Esophagus squamous epithelium (tissue), 5 donors: ENCODE measurements at places on chromosomes 6 and 20.

- no peak for DNase-seq
Measured at GRCh38 chr6:106739387-106739786, 110.0 kb downstream of the QRSL1 start.

- no peak for DNase-seq
Measured at GRCh38 chr20:6908673-6909072, 141.2 kb downstream of the BMP2 start.

GRCh38 chr6:157466342-157466648 is 85.3 kb downstream of the ZDHHC14 start:
- no peak for DNase-seq

- no peak for DNase-seq
Measured at GRCh38 chr6:24032896-24033688, 92.9 kb upstream of the NRSN1 start.

- no peak for DNase-seq
Measured at GRCh38 chr6:158480989-158481388, 78.9 kb upstream of the TMEM181 start.

GRCh38 chr6:39353698-39354315 is 31.3 kb upstream of the KCNK16 start:
- DNase-seq = no peak

DNA sequence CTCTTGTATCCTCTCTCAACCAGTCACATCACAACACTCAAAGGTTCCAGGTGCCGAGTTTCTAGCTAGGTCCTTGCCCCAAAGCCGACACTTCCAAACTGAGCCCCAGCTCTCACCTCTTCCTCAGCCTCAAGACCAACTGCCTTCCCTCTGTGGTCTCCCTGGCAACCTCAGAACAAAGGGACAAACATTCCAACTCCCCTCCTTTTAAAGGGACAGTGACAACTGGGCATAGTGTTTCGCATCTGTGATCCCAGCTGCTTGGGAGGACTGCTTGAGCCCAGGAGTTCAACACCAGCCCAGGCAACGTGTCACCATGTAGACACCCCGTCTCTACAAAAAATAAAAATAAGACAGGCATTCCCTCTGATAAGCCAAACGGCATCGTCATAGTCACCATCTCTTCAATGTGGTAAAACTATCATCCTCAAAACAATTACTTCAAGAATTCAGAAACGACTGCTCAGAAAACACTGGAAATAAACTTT is 11.3 kb downstream of the DIDO1 start:
- no peak for DNase-seq
